ENCODE measurements at places on chromosomes 5 and 9.
A peak's percentile ranks its signal among the peaks of the same experiment; 100 is the strongest.

DNA sequence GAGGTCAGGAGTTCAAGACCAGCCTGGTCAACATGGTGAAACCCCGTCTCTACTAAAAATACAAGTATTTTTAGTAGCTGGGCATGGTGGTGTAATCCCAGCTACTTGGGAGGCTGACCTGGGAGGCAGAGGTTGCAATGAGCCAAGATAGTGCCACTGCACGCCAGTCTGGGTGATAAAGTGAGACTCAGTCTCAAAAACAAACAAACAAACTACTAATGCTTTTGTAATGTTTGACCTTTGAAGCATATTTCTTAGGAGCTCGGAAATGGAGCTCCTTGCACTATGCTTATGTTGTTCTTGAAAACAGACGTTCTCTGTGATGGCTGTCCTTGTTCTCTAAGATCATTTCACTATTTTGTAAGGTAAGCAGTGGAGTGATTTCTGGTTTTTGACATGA, 6.0 kb downstream of the F2RL2 start:
- no peak for DNase-seq

DNA sequence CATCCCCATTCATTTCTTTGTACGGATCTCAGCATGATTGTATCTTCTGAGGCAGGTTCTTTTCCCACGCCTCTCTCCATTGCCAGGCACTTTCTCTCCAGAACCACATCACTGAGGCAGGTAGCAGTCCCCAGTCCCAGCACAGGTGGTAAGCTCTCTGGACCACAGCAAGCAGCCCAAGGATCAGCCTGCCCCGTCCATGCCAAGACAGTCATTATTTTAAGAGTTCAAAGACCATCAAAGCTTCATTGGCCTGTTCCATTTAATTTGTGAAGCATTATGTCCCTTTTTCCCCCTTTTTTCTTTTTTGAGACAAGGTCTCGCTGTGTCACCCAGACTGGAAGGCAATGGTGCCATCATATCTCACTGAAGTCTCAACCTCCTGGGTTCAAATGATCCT, 171.7 kb downstream of the AUH start:
- no peak for DNase-seq

DNA sequence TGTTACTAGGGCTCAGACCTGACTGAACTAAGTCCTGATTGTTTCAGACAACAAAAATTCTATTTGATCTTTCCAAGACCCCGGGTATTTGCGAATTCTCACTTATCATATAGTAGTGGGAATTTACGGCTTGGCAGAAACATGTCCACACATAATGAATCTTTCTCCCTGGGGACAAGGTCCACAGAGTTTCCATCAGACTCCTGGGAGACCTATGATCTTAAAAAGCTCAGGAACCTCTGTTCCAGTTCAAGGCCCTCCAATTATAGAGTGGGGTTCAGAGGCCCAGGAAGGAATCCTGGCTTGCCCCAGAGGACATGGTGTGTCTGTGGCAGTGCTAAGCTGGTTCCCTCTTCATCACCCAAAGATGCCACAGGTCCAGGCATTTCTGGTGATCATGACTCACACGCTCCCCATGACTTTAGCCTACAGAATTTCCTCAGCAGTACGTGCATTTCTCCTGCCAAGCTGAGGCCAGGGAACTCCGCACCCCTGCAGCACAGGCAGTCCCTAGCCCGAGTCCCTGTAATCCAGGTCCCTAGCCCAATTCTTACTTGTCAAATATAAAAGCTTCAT, 12.6 kb downstream of the RAPGEF1 start:
- peak; percentile 67 for DNase-seq

DNA sequence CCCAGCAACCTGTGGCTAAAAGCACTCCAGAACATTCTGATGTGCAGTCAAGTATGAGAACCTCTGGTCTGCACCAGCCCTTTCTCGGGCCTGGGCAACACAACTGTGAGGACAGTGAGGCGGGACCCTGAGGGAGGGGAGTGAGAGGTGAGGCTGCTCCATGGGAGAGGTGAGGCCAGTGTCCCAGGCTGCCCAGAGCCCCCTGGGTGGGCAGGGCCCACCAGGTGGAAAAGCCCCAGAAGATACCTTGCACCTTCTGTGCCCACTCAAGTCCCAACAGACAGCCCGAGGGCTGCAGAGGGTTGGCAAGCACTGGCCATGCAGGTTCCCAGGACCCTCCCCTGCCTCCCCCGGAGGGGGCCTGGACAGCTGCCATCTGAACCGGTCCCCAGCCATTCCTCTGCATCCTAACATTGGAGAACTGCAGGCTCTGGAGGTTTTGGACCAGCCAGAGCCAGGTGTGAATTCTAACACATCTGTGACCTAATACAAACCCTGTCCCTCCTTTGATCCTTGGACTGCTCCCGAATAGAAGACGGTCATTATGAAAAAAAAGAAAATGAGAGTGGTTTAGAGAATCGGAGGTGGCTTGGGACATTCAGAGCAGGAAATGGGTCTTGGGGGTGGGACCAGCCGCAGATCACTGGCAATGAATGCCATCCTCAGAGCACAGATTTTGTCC, 57.0 kb downstream of the DUSP1 start:
- no peak for DNase-seq

GRCh38 chr9:90070469-90070868, 465.7 kb downstream of the GADD45G start:
- DNase-seq, result no peak

- no peak for DNase-seq
Observed at GRCh38 chr5:52798938-52799337, 11.2 kb downstream of the ITGA1 start.

DNA sequence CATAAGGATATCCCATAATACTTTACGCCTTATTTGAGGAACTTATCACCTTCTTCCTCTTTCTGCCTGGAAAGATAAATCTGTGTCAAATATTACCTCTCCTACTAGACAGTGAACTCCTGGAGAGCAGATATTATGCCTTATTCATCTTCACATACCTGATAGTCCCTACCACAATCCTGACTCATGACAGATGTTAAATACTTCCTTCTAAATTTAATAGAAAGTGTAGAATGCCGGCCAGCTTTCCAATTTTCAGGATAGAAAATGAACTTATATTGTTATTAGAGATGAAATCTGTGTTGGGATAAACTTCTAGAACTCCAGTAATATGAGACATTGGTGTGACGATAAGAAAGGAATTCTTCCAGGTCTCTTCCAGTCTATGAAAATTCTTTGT, 89.0 kb downstream of the GCNT4 start:
- DNase-seq, result peak; percentile 32

DNA sequence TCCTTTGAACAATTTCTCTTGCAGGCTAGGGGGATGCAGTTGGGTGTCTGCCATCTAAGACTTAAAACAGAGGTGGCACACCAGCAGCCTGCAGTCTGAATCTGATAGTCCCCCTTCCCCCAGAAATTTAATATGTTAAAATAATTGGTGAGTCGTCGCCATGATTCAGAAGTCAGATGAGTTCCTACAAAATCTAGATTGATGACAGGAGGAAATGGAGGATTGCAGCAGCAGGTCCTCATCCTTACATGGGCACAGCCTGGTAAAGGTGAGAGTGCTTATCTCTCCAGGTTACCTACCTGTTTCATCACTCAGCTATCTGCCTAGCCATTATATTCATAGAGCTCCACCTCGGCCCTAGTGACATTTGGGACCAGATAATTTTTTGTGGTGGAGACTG, 112.3 kb downstream of the PCSK1 start:
- DNase-seq, result no peak

DNA sequence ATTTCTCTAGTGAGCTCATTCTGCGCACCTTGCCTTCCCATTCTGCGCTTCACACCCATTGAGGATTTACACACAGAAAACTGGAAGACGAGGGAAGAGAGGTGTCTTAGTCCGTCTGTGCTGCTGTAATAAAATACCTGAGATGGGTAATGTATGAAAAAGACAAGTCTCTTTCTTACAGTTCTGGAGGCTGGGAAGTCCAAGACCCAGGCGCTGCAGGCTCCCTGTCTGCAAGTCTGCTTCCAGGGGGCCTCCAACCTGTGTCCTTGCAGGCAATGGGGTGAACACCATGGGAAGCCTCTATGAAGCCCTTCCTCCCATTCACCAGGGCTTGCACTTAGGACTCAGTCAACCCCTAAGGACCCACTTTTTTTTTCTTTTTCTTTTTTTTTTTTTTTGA, 245.0 kb downstream of the AUH start:
- no peak for DNase-seq

DNA sequence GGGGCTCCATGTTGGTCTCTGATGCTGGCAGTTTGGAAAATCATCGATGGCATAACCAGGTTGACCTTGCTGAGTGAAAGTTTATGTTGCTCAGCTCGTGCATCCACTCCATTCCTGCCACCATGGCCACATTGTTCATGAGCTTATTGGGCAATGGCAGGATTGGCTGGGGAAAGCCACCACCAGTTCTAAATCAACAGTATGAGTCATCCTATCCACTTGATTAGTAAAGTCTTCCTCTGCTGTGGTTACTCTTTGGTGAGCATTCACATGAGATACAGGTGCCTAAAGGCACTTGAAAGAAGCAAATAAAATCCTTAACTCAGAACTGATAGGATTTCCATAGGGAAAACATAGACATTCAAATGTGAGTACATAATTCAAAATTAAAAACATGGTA, 131.8 kb upstream of the FBN2 start:
- peak; percentile 49 for DNase-seq

- DNase-seq, result no peak
Observed at GRCh38 chr5:107830750-107831149, 160.0 kb upstream of the EFNA5 start.

- DNase-seq, result peak; percentile 4
Observed at GRCh38 chr9:77648234-77649108, at the start of gene GNA14. GNA14 (minus strand) TSS chr9:77648322; CDS start chr9:77647793, 529 bp downstream.

DNA sequence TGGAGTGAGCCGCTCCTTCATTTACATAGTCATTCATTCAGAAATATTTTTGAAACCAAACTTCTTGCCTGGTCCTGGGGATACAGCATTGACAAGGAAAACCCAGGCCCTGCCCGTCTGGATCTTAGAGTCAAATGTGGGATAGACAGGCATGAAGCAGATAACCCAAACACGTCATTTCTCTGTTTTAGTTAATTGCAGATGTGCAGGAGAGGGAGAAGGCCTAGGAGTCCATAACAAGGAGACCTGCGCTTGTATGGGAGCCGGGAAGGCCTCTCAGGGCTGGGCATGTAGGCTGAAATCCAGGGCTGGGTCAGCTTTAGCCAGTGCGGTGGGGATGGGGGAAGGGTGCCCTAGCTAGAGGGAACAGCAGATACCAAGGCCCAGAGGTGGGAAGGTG, 43.3 kb downstream of the PRRX2 start:
- no peak for DNase-seq

DNA sequence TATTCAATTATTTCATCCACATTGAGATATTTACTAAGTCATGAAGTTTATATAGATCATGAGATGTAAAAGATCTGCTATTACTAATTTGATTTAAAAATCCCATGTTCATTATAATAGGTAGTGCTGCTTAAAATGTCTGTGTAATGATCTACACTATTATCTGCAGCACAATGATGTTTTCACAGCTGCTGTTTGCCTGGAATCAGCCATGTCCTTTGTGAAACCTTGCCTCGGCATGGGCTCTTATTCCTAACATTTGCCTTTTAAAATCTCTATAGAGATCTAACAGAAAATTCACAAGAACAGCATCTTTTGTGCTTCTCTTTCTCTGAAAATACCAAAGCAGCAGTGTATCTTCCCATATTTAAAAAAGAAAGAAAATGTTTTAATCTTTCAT, 444.6 kb downstream of the PTPRD start:
- DNase-seq, result no peak

All from amniotic epithelial cell (primary cell).